Stimulated activated naive B cell treated with anti-CD40 and anti-IgM and Interleukin-4, amounts not matched to agents 10 μg/mL and 1 μg/mL and 100 μg/mL, for 72 hours (primary cell): ENCODE measurements at places on chromosomes 2 and 18.

GRCh38 chr18:74430806-74431571 is 26.1 kb downstream of the DIPK1C start:
- no peak for DNase-seq

GRCh38 chr18:36448384-36449290 is 151.1 kb downstream of the FHOD3 start:
- DNase-seq, result no peak

GRCh38 chr2:133418021-133418420 is 150.2 kb downstream of the NCKAP5 start:
- no peak for DNase-seq

- DNase-seq, result no peak
Measured at GRCh38 chr2:99942561-99943347, 199.6 kb downstream of the AFF3 start.

DNA sequence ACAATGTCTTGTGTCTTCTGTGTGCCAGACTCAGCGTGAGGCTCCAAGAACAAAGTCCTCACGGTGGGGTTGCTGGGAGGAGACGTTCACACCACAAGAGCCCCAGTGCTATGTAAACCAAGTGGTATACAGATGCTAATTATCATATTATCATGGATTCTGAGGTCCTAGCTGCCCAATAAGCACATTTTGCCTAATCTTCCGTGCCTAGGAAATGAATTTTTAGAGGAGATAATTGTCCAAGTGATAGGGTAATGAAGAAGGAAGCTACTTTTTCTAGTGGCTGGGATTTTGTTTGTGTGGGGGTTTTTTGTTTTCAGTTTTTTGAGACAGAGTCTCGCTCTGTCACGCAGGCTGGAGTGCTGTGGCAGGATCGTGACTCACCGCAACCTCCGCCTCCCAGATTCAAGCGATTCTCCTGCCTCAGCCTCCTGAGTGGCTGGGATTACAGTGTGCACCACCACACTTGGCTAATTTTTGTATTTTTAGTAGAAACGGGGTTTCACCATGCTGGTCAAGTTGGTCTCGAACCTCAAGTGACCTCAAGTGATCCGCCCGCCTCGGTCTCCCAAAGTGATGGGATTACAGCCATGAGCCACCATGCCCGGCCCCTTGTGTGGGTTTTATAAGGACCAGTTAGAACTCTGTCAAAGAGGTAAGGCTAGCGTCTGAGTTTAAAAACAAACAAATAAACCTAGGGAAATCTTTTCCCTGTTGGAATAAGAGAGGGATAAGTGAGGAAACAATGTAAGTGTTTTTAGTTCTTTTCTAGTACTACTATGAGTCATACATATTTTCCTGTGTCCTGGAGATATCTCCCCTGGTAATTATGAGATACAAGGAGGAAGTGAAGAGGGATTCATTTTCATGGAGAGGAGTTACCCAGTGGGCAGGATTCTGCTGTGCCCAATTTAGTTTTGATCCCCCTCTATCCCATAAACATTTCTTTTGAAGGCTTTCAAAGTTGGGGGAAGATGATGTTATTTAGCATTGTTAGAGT is 9.5 kb upstream of the SMAD7 start:
- DNase-seq, result no peak

DNA sequence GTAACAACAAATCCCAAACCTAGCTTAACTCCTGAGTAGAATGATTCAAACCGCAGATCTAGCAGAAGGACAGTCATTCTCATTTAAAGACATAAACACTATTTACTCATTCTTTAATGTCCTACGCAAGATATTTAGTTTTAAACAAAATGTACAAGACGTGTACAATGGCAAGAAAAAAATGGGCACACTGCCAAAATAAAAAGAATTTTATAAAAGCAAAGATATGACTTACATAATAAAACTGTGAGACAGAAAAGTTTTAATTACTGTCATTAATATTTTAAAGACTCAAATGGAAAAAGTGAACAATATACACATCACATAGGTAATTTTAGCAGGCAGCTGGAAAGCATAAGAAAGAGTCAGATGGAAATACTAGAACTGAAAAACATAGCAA is 157.8 kb downstream of the GALNT13 start:
- DNase-seq, result no peak

GRCh38 chr18:72742002-72742401 is 125.8 kb downstream of the NETO1 start:
- DNase-seq, result no peak

DNA sequence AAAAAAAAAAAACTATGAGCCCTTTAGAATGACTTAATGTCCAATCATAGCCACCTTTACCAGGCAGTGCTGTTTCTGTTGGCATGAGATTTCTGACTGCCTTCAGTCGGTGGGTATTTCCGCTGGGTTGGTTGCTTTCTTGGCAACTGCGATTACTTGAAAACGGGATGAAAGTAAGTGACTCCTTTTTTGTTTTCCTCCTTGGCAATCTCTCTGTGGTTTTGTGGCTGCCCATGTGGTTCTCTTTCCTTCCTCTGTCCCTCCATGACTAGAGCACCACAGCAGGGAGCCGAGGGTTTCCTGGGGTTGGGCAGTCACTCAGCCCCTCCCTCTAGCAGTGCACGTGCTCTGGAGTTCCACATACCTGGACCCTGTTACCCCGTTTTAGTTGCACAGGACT is 112.1 kb downstream of the KLHL29 start:
- DNase-seq, result no peak

DNA sequence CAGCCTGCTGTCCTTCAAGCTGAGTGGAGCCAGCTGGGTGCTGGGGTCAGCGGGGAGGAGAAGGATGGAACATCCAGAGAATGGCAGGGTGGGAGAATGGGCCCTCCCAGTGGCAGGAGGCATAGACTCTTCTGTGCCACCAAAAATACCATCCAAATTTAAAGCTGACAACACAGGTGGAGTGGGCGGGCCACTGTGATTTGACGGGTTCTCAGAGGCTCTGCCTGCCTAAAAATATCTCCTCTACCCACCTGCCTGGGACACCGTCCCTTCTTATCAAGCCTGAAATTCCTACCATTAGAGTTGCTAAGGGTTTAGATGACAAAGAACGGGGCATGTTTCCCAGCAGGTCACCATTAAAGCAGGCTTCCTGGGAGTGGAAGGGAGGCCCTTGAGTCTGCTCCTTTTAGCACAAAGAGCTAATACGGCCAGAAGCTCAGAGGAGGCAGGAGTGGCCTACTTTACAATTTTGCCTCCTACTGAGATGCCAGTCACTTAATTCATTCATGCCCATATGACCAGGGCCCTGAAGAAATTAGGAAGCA is 19.8 kb upstream of the MARCHF4 start:
- no peak for DNase-seq

- no peak for DNase-seq
Measured at GRCh38 chr2:88059979-88060906, 4.7 kb upstream of the KRCC1 start.

GRCh38 chr2:53668624-53669026 is 99.0 kb upstream of the CHAC2 start:
- DNase-seq, result no peak

- no peak for DNase-seq
Measured at GRCh38 chr2:127535422-127535901, at the start of gene MYO7B. Gene MYO7B (plus strand): TSS chr2:127535683. CDS start chr2:127559723, 24,040 bp downstream.

- no peak for DNase-seq
Measured at GRCh38 chr18:42080340-42080739, 125.3 kb downstream of the PIK3C3 start.

DNA sequence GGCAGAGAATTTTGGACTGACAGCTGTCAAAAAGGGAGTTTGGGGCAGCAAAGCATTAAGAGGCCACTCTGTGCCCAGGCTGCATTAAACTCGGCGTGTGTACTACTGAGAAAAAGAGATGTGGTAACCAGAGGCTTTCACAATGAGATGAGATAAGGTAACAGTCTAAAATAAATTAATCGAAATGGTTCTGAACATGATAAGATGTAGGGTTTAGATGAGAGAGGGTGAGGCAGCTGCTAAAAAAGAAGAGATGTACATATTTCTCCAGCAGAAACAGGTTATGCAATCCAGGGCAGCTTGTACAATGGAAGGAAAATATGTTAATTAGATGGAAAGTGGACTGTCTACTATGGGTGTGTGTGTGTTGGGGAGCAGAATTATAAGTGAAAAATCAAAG is 39.2 kb upstream of the ACTR3 start:
- no peak for DNase-seq

GRCh38 chr18:62523255-62523588 is 397 bp downstream of the ZCCHC2 start:
- no peak for DNase-seq

GRCh38 chr18:76466410-76466991 is 28.5 kb downstream of the ZNF516 start:
- no peak for DNase-seq

- DNase-seq, result no peak
Measured at GRCh38 chr2:73262108-73262651, 22.1 kb downstream of the FBXO41 start.

- DNase-seq, result no peak
Measured at GRCh38 chr18:22211657-22212056, 42.3 kb downstream of the GATA6 start.

GRCh38 chr2:73908689-73909652 is 16.2 kb downstream of the ACTG2 start:
- no peak for DNase-seq

GRCh38 chr2:240498958-240499260 is 58.9 kb downstream of the ANKMY1 start:
- DNase-seq, result no peak

GRCh38 chr2:100891906-100892642 is 72.1 kb downstream of the NPAS2 start:
- no peak for DNase-seq

- no peak for DNase-seq
Measured at GRCh38 chr2:198710562-198710961, 747.2 kb downstream of the SATB2 start.

DNA sequence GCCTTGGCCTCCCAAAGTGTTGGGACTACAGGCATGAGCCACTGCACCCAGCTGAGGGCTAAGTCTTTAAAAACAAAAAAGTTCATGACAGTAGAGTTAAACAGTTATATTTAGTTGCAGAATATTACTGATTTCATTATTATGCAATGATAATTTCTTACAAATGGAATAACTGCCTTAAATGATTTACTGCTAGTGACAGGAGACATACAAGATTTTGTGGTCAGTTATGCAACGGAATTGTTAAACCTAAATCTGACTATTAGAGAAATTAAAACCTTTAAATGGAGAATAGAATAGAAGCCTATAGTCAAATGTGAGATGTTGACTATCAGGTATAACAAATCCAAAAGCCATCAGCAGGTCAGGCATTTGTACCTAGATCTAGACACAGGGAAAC is 10.3 kb upstream of the DNAJC10 start:
- no peak for DNase-seq

- no peak for DNase-seq
Measured at GRCh38 chr2:142033393-142033792, 97.4 kb downstream of the LRP1B start.

GRCh38 chr18:30730915-30731314 is 311.6 kb downstream of the DSC3 start:
- DNase-seq, result no peak

- DNase-seq, result no peak
Measured at GRCh38 chr18:44708451-44709083, 27.9 kb downstream of the SETBP1 start.

GRCh38 chr2:227035711-227036367 is 128.2 kb downstream of the COL4A4 start:
- DNase-seq, result no peak

GRCh38 chr18:79965119-79965902 is 868 bp downstream of the HSBP1L1 start:
- DNase-seq, result no peak

GRCh38 chr2:121529439-121530211 is 1.1 kb upstream of the RNU4ATAC start:
- no peak for DNase-seq
